ENCODE measurements at places on chromosomes 2 and 18. TPM values are rescaled to one million over a fixed set of nuclear protein-coding genes. Genes with fewer than 3 reads are reported as not detected.

The FEV gene
- not detected for total RNA-seq

The ZBTB7C gene
- 1.8 TPM for total RNA-seq

DNA sequence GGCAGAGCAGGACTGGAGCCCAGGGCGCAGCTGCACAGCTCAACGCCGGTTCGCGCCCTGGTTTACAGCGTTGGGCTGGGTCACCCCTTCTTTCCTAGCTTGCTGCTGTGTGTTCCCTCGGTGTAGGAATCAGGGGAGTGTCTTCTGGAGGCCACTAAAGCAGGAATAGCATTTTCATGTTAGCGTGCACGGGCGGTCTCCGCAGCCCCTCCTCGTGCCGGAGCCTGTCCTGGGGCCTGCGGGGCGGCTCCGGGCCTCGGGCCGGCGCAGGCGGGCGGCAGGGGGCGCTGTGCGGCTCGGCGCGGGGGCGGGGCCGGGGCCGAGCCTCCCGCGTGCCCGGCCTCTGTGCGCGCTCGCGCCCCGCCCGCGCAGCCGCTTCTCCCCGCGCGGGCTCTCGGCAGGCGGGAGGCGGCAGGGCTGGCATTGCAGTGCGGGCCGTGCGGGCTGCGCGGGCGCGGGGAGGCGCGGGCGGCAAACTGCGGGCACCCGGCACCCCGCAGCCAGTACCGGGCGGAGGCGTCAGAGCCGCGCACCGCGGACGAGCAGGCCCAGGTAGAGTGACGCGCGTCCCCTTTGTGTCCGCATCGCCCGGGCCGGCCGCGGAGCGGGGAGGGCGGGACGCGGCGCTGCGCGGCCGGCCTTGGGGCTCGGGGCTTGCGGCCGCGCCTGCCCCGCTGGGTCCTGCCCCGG, at the start of gene RNF144A:
TSS of gene RNF144A (plus strand) at position 342 of the 690 bp plus-strand sequence. CDS start 79,515 bp downstream, outside the sequence.
- H3K27ac ChIP-seq, result peak within 1 kb of the TSS; percentile 72
- peak within 1 kb of the TSS; percentile 87 for H3K4me3 ChIP-seq
- H3K4me1 ChIP-seq, result no peaks in the 10 kb centered on the region
- no peak for DNase-seq
- H3K27me3 ChIP-seq, result no peaks in the 10 kb centered on the region
- no peaks in the 10 kb centered on the region for H3K36me3 ChIP-seq

DNA sequence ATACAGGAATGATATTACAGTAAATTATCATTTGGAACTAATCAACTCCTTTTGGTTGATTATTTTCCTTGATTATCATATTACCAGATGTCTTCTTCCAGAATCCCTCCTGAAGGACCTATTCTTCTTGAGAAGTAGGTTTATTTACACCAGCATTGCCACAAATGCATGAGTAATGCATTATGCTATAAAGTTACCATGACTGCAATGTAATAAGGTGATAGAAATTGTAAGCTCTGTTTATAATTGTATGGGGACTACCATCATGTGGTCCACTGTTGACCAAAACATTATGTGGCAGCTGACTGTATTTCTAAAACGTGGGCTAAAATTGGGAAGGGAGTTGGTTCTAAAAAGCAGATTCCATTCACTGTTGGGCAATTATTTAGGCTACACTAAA, 602.2 kb downstream of the NYAP2 start:
- H3K4me3 ChIP-seq, result no peak overlapping the region
- no peaks in the 10 kb centered on the region for H3K4me1 ChIP-seq
- no peak overlapping the region for H3K27ac ChIP-seq
- no peaks in the 10 kb centered on the region for H3K27me3 ChIP-seq
- DNase-seq, result no peak
- no peaks in the 10 kb centered on the region for H3K36me3 ChIP-seq

GRCh38 chr2:175002547-175003274, 2.5 kb downstream of the CHN1 start:
- no peaks in the 10 kb centered on the region for H3K4me1 ChIP-seq
- no peak overlapping the region for H3K27ac ChIP-seq
- no peak for DNase-seq
- H3K27me3 ChIP-seq, result no peaks in the 10 kb centered on the region

DNA sequence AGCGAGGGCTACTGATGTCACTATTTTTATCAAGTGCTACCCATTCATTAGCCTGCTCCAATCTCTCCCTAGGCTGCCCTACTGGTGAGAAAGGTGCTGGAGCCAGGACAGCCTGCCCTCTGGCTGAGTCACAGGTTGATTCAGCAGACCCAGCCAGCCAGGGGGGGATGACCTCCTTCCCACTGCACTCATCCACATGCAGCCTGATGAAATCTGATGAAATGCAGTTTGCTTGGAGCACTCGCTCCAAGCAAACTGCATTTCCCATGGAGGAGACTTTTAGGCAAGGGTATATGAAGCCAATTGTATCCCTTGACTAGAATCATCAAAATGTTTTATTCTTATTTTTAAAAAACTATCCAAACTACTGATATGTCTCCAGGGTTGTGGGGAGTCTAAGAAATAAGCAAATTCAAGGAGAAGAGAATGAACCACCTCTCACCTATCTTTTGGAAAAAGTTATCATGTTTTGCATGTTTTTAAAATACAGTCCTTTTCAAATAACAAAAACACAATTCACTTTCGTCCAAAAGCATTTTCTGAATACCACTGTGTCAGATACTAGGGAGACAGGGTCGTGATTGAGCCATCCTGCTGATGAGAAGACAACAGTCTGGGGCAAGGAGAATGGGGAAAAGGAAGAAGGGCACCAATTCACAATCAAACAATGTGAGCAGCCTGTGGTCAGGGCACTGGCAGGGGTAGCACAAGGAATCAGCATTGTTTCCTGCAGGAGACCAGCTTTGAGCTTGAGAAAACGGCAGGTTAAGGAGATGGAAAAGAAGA, 128.3 kb downstream of the AFF3 start:
- H3K36me3 ChIP-seq, result no peaks in the 10 kb centered on the region
- H3K27ac ChIP-seq, result peak overlapping the region; percentile 26
- H3K27me3 ChIP-seq, result no peaks in the 10 kb centered on the region
- H3K4me3 ChIP-seq, result no peak overlapping the region

Data from right atrium auricular region (tissue), 2 donors.